Endothelial cell (in vitro differentiated cells): ENCODE measurements at places on chromosomes 5 and 9.

- peak; percentile 47 for DNase-seq
These were observed at the start of gene DOK3 for GRCh38 chr5:177509381-177509951. Gene DOK3, minus strand, starts transcription at chr5:177509826. Its CDS starts 286 bp downstream, at chr5:177509540.

- no peak for DNase-seq
These were observed 159.5 kb downstream of the GABRG2 start for GRCh38 chr5:162227075-162227474.

DNA sequence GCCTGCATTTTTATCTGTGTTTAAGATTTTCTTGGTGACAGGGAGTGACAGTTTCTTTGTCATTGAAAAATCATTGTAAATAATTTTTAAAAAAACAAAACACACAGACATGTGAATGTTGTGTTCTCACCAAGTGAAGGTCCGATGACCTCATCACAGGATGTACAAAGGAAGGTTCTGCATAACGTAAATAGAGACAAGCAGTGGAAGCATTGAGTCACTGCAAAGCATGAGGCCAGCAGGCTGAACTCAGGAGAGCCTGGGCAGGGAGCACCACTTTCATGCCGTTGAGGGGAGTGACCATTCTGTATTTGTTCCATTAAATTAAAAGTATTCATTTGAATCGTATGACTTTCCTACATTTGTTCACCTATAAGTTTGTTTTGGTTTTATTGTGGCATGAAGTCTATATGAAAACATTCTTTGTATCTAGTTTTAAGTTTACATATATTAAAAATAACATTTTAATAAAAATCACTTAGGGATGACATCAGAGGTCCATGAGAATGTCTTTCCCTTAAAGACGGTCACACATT, 70.4 kb upstream of the TLE1 start:
- no peak for DNase-seq

DNA sequence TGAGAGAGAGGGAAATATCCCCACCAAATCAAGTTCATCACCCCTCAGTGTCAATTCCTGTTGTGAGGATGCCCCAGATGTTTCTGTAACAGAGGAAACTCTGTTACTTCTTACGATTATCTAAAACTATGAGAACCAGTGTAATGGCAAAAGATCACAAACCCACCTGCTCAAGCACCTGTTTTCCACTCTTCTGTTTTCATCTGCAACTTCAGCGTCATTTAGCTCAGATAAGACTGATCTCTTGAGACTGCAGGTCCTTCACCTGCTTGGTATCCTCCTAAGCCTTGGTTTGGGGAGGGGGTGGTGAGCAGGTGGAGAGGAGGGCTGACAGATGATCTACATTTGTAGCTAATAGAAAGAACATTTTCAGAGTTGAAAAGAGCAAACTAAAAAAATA, 229.3 kb downstream of the SLF1 start:
- DNase-seq, result no peak

GRCh38 chr9:27447031-27447683, 76.9 kb upstream of the IFNK start:
- DNase-seq, result no peak

DNA sequence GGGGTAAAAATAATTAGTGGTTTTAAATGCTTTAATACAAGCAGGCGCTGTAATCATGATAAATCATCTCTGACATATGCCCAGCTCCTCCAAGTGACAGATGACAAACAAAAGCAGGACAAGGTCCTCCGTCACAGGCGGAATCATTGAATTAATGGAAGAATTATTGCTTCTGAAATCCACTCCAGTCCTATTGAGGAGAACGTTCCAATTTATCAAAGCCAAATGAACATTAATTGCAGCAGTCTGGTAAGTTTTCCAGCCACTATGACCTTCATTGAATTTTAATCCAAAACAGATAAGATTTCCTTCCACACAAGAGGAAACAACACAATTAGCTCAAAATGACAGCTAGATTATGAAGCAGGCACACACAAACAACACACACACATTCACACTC, 136.8 kb downstream of the ASTN2 start:
- DNase-seq, result no peak

GRCh38 chr9:92641092-92641809, 28.7 kb downstream of the IPPK start:
- DNase-seq, result no peak

- no peak for DNase-seq
These were observed 25.8 kb upstream of the PRXL2C start for GRCh38 chr9:96680812-96681499.

GRCh38 chr5:116564756-116565490, 9.7 kb downstream of the SEMA6A start:
- no peak for DNase-seq

- DNase-seq, result no peak
These were observed 22.1 kb upstream of the TPD52L3 start for GRCh38 chr9:6305954-6306563.

DNA sequence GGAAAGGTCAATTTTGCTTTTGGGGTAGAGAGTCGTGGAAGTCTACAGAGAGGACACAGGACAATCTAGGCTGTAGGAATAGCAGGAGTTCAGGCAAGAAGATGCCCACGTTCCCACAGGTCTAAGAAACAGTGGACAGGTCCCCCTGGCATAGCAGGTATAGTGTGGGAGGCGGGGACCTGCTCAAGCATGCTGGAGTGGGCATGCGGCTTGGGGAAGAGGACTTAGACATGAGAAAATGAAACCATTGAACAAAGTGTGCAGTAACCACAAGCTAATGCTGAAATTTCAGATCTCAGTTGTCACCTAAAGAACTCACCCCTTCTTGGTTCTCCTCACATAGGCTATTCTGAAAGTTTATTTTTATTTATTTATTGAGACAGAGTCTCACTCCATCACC, 142.8 kb upstream of the EFNA5 start:
- DNase-seq, result no peak

GRCh38 chr5:116736671-116737070, 162.0 kb upstream of the SEMA6A start:
- no peak for DNase-seq

DNA sequence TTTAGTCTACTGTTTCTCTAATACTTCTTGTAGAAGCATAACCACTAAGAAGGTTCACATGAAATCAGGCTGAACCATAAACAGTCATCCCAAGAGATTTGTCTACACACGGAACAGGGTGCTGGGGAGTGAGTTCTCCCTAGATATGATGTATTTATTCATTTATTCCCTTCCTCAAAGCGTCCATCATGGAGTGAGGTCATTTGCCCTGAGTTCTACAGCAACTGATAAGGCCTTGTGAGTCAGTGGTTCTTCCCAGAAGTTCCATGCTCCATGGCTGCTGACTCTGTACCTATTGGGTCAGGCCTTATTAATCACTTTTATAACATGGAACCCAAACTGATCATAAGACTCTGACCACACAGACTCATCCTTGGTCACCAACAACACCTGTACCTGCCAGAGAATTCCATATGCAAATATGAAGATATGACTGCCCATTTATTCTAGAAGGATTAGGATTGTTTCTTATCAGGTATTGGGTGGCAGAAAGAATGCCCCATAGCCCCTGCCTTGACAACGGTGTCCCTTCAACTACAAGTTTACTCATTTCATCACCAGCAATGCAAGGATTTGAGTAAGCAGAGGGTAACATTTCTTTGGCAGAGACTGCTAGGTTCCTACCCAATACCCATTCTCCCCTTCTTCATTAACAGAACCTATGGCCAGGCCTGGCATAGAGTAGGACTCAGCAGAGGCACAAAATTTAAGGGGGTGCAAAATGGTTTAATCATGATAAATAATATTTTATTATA, 118.1 kb downstream of the LHFPL2 start:
- DNase-seq, result no peak

DNA sequence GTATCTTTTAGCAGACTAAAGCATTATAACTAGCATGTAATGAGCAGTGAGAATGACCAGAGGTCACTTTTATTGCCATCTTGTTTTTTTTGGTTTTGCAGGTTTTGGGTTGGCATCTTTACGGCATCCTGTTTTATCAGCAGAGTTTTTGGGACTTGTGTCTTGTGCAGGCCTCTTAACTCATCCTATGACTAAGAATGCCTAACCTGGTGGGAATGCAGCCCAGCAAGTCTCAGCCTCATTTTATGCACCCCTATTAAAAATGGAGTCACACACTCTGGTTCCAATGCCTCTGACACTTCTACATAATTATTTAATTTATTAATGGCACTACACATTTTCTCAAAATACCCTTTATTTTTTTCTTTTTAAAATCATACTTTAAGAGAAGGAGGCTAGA, 726.5 kb upstream of the RIOK2 start:
- no peak for DNase-seq

DNA sequence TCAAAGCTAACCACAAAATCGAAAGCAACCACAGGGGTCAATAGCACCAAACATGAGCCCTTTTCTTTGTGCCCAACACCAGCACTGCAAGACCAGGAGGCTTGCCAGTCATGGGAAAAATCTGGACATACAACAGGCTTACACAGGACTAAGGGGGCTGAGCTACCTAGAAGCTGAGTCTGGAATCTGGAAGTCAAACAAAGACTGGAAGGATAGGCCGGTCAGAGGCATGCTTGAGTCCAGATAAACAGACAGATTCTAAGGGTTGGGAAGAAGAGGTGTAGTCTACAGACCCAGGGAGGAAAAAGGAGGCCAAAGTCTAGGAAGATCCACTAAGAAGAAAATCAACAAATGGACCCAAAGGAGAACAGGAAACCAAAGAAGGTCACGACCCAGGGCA, 73.3 kb downstream of the MYO10 start:
- DNase-seq, result no peak

GRCh38 chr5:40224421-40224820, 455.3 kb upstream of the PTGER4 start:
- no peak for DNase-seq

- no peak for DNase-seq
These were observed 21.5 kb upstream of the KLF9 start for GRCh38 chr9:70435948-70436347.

- no peak for DNase-seq
These were observed 70.2 kb upstream of the STXBP1 start for GRCh38 chr9:127541865-127542264.

DNA sequence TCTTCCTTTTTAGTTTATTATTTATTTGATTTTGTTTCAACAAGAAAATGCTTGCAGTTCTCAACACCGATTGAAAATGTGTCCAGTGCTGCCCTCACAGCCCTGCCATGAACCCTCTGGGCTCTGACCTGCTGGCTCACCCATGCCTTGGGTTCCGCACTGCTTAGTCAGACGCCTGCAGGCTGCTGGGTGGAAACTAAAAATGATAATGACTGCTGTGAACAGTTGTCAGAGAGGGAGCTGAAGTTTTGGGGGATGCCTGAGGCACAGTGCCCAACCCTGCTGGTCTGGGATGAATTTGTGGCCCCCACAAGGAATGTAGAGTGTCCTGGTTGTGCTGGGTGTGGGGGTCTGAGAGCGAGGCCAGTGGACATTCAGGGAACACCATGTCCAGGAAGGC, 22.2 kb upstream of the CFAP157 start:
- no peak for DNase-seq

GRCh38 chr9:125797930-125798329, 50.8 kb downstream of the PBX3 start:
- no peak for DNase-seq

GRCh38 chr9:129407905-129408452, 212.9 kb downstream of the C9orf50 start:
- DNase-seq, result no peak

DNA sequence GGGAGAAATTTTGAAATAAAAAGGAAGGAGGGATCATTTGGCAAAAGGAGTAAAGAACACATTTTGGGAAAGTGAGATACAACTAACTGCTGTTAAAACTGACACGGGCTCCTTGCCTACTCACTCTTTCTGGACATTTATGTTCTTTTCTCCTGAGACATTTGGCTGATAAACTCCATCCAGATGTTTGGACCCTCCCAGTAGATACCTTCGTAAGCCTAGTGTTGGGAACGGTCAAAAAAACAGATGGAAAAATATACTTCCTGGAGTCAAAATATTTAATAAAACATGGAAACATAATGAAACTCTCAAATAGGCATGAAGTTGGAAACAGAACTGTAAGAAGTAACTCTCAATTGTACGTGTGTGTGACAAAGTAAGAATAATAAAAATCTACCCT, 360.1 kb upstream of the RIOK2 start:
- DNase-seq, result no peak

- DNase-seq, result no peak
These were observed 356.4 kb downstream of the NR2F1-AS1 start for GRCh38 chr5:93224624-93225023.

- no peak for DNase-seq
These were observed 11.4 kb upstream of the ANKRD33B start for GRCh38 chr5:10552183-10553143.

GRCh38 chr9:116978155-116978554, 291.1 kb downstream of the TRIM32 start:
- no peak for DNase-seq

GRCh38 chr5:107576736-107577393, 93.9 kb downstream of the EFNA5 start:
- DNase-seq, result no peak

DNA sequence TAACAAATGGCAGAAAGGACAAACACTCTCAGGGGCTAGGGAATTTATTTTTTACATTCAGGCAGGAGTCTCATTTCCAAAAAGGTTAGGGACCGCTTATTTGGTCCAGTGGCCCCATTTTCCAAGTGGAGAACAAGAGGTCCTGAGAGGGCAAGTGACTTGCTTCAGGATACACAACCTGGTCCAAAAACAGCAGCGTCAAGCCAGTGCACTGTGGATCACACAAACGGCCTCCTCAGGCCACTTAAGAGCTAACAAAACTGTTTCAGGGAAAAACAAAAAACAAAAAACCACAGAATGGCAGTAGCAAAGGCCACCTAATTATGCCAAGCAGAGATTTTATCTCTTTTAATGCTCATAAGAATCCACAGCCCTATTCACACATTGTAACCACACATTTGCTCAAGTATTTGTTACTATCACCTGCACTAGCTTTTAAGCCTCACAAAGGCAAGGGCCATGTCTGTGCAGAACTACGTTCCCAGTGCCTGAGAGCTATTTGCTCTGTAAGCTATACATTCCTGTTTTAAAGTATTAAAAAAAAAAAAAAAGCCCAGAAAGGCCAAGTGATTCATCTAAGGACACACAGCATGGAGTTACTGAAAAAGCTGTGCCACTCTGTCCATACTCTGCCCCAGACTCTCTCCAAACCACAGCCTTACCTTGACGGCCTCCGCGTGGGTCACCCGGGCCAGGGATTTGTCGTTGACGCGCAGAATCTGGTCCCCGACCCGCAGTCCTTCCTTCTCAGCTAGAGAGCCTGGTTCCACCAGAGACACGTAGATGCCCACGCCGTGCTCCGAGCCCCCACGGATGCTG, 1.5 kb downstream of the WHRN start:
- DNase-seq, result no peak
